T-helper 2 cell (primary cell): ENCODE measurements at places on chromosomes 5 and 9.

GRCh38 chr5:170861917-170862766, at the start of gene RANBP17:
Gene RANBP17, plus strand, starts transcription at chr5:170862018.
- no peak for DNase-seq

- peak; percentile 56 for DNase-seq
These were observed 76.8 kb downstream of the ZDHHC21 start for GRCh38 chr9:14616188-14616982.

- no peak for DNase-seq
These were observed 87.5 kb downstream of the KDM4C start for GRCh38 chr9:6845128-6845826.

DNA sequence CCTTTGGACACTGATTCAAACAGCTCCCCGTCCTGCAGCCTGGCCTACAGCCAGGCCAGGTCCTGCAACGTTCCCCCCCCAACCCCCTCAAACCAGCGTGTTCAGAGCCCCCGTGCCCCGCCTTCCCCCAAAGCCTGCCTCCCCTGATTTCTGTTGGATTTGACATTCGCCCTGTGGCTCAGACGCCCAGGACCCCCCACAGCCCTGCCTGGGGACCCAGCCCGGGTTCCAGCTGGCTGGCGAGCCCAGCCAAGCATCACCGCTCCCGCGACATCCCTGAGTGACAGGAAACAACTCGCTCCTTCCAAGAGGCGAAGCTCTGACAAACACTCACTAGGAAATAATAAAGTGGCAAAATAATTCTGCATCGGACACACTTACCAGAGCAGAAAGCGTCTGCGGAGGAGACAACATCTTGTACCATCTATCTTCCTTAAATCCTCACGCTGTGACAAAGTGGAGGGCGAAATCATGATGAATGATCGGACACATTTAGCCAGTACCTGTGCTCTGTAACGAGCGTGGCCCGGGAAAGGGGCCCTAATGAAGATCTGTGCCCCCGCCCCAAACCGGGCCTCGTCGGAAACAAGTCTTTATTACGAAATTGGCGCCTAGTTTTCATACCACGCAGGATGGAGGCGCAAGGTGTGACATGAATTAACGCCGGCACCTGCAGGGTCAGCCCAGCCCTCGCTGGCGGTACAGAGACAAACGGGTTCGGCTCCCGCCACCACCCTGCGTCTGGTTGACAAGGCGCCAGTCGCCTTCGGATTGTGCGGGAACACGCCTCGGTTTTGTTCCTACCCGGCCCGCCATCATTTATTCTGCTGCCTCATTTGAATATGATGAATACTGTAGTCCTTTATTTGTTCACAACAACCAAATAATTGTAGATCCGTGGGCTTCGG, 91.0 kb upstream of the MVB12B start:
- DNase-seq, result no peak

DNA sequence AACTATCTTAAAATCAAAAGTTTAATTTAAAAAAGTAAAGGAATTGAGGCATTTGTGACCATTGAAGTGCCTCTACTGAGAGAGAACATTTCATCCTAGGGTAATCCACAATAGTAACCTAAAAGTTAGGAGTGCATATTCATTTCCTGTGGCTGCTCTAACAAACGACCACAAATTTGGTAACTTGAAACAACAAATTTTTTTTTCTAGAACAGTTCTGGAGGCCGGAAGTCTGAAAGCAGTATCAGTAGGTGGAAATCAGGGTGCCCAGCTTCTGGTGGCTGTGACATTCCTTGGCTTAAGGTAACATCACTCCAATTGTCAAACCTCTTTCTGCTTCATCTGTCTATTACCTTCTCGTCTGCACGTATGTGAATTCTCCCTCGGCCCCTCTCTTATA, 67.1 kb upstream of the SSBP2 start:
- DNase-seq, result no peak

DNA sequence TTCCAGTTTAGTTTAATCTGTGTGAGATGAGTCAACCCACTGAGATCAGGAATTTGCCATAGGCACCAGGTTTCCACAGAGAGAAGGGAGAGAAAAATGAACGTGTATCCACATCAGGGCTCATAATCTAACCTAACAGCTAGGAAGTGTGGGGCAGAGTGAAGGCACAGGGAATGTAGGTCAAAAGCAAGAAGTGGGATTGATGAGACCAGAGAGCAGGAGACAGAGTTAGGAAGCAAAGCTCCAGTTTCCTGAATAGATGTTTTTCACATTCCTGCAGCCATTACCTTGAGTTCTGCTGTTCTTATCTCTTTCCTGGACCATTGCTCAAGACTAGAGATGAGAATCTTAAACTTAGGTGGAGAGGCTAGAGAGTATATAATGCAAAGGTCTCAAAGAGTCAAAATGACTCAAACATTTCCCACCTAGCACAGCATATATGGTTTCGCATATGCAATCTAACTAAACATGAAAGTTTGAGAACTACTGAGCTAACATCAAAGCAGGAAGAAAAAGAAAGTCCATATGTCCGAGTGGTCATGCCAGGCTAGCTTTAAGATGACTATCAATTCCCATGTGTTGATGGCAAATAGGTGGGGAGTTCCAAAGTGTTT, 41.1 kb upstream of the GNAQ start:
- DNase-seq, result no peak

- no peak for DNase-seq
These were observed 123.7 kb downstream of the EBF1 start for GRCh38 chr5:158976035-158976434.

DNA sequence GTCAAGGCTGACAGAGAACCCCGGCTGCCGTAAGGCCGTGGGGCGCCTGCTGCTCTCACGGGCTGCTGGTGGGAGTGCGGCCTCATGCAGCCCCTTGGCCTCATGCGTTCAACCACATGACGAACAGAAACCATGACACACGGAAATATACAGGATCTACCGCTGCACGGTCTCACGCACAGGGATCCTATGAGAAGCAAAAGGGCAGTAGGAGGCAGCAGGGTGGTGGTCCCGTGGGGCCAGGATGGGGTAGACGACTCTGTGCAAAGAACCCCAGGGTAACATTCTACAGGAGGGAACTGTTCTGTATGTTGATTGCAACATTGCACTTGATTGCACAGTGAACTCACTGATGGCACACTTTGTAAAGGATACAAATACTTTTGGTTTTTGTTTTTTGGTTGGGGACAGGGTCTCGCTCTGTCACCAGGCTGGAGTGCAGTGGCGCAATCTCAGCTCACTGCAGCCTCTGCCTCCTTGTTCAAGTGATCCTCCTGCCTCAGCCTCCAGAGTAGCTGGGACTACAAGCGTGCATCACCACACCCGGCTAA, 51.6 kb downstream of the NACC2 start:
- no peak for DNase-seq

DNA sequence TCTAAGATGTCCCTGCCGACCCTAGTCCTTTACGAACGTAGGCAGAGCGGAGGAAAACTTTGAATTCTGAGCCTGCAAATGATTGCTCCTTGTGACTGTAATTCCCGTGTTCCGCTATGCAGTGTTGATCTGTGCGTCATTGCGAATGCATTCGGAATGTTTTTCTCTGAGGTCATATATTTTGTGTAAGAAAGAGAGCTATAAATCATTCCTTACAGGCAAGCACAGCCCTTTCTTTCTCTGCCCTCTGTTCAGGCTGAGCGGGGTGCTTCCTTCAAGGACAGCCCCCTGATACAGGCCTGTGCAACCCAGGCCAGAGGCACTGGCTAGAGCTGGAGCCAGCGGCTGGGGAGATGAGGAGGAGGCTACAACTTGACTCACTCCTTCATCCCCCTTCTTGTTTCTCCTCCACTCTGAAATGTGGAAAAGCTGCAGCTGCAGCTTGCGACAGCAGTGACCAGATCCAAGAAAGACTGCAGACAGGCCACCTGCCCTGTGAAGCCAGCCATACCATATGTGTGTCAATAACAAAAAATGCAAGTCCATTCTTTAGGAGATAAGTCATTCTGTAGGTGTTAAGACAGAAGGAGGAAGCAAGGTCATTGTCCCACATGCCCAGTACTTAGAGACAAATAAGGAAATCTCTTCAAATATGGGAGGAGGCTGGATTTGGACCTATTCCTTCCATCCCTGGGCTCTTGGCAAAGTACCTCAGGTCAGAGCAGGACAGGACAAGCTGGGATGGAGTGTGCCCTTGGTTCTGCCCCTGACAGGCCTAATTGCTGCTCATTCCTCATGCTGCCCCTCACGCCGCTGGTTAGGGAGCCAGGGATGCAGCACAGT, 345.7 kb upstream of the WWC1 start:
- no peak for DNase-seq

DNA sequence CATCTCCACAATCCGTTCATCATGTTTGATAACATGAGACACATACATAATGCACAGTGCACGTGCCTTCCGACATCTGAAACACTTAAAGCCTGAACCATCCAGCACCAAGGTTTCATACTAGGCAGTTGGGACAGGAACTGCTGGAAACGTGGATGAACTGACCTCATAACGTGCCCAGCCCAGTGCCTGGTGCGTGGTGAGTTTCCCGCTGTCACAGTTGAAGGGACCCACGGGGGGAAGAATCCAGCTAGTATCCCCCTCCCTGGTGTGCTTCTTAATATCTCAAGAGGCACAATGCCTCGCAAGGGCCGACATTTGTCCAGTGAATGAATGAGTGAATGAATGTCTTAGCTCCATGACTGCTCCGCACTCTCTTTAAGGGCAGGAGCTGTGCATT, 23.2 kb downstream of the BARX1 start:
- no peak for DNase-seq

GRCh38 chr9:128712451-128713410, 10.4 kb downstream of the PKN3 start:
- DNase-seq, result no peak

- no peak for DNase-seq
These were observed 52.4 kb downstream of the FBXW11 start for GRCh38 chr5:171953860-171954701.

DNA sequence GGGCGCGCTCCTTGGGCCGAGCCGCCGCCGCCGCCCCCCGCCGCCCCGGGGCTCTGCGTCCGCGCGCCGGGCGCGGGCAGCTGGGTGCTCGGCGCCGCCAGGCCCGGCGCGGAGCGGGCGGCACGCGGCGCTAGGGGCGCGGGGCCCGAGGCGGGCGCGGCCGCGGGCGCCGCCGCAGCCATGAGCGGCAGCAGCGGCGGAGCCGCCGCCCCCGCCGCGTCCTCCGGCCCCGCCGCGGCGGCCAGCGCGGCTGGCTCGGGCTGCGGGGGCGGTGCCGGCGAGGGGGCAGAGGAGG, 351 bp downstream of the TRIO start:
- no peak for DNase-seq

GRCh38 chr9:16623989-16624743, 246.3 kb downstream of the BNC2 start:
- DNase-seq, result no peak

- DNase-seq, result no peak
These were observed 221.8 kb downstream of the ENC1 start for GRCh38 chr5:74418709-74419108.

- no peak for DNase-seq
These were observed 58.8 kb downstream of the SLC1A1 start for GRCh38 chr9:4548811-4549725.

- DNase-seq, result no peak
These were observed 11.9 kb downstream of the FAM219A start for GRCh38 chr9:34446468-34446891.

DNA sequence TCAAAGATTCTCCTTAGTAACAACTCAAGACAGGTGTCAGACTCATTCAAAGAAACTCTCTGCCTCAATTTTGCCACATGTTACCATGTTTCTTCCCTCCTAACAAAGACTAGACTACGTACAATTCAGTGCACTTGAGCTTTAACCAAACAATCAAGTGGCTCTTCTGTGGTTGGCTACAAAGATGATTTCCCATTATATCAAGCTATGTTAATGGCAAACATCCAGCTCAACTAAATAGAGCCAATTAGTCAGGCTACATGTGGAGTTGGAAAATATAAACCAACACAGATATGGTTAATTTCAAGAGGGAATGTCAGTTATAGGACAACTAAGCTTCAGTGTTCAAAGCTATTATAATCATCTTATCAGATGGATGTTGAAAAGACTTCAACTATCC, 29.2 kb upstream of the ADRA1B start:
- no peak for DNase-seq

GRCh38 chr9:120926397-120926928, at the start of gene TRAF1:
Gene TRAF1, minus strand, starts transcription at chr9:120926796. Its CDS starts 721 bp downstream, at chr9:120926075.
- no peak for DNase-seq

DNA sequence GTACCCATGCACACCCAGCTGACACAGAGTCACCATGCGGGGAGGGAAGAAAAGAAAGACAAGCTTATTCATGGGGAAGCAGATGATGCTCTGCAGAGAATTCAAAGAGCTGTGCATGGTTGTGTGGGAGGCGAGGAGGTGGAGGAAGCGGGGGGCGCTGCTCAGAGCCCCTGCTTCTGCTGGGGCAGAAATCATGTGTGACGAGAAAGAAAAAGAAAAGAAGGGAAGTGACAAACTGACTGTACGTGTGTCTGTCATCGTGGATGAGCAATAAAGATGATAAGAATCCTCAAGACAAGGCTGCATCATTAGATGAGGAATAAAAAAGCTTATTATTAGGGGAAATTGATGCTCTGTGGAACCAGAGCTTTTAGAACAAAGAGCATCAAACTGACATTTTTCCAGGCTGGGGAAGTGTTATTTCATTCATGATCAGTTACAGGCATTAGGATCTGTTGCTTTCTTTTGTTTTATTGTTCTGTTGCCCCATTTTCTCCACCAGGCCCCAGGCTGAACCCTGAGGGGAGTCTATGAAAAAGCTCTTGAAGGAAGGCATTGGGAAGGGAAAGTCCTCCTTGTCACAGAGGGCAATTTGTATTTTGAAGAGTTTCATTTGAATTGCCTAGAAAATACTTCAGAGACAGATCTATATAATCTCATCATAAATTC, 20.3 kb upstream of the SH3RF2 start:
- DNase-seq, result no peak

- no peak for DNase-seq
These were observed 63.4 kb downstream of the ANKRD33B start for GRCh38 chr5:10627160-10627701.

DNA sequence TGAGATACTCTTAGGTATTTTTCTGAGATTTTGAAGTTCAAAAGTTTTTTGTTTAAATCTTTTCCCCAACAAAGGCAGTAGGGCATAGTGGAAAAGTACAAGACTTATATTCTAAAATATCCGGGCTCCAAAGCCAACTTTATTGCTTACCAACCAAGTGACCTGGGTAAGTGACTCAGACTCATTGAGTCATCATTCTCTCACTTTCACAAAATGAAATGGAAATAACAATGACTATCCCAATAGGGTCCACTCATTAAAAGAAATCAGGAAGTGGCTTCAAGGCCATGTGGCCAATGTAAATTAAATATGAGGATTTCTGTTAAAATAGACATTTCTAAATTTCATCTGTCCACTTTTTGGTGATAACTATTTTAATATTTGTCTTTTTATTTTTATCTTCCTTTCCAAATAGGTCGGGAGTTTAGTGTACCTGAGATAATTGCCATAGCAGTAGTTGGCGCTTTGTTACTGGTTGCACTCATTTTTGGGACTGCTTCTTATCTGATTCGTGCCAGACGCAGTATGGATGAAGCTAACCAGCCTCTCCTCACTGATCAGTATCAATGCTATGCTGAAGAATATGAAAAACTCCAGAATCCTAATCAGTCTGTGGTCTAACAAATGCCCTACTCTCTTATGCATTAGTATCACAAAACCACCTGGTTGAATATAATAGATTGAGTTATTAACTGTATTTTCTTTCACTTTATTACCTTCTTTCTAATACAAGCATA, 15.5 kb downstream of the TYRP1 start:
- DNase-seq, result no peak

- no peak for DNase-seq
These were observed 2.0 kb downstream of the CDC14B start for GRCh38 chr9:96617439-96618185.
